Effector CD8-positive, alpha-beta T cell (primary cell): ENCODE measurements at places on chromosomes 7 and 10.

GRCh38 chr10:79136236-79137005, 67.7 kb downstream of the ZMIZ1 start:
- DNase-seq, result no peak

- no peak for DNase-seq
These were observed 159.7 kb downstream of the CELF2 start for GRCh38 chr10:11177381-11177780.

- no peak for DNase-seq
These were observed 140.0 kb upstream of the PHYHIPL start for GRCh38 chr10:59036311-59037017.

GRCh38 chr7:99106411-99106810, 37.5 kb downstream of the SMURF1 start:
- no peak for DNase-seq

DNA sequence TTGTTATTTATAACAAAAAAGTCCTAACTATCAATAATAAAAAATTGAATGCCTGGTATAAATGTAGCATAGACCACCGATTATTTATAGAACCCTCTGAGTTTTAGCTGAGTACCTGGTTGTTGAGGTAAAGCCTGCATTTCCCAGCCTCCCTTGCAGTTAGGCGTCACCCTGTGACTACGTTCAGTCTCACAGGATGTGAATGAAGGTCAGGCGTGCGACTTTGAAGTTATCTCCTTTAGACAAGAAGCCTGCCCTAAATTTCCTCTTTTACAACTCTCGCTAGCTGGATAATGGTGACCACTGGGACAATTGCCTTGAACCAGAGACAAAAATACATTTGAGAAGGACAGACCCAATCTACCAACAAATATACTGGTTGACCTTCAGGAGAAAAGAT, 67.5 kb upstream of the TES start:
- no peak for DNase-seq

GRCh38 chr7:17109020-17109419, 189.4 kb upstream of the AHR start:
- no peak for DNase-seq

- no peak for DNase-seq
These were observed 226.5 kb downstream of the FANK1 start for GRCh38 chr10:126122881-126123280.

DNA sequence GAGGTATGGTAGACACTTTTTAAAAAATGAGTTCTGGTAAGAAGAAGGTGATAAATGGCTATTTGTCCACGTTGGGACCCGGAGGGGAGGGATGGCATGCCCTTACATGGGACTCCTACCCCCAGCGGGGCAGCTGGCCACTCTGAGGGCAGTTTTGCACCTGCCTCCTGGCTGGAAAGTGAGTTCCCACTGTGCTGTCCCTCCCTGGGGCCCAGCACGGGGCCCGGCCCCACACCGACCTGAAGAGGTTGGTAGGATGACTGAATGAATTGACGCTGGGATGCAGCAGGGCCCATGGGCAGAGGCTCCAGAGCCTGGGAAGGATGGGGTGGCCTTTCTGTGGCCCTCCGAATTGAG, 601 bp upstream of the AEBP1 start:
- DNase-seq, result no peak

- no peak for DNase-seq
These were observed 56.7 kb upstream of the ELN start for GRCh38 chr7:73971322-73971703.

GRCh38 chr10:15152556-15152955, 15.9 kb downstream of the NMT2 start:
- no peak for DNase-seq

DNA sequence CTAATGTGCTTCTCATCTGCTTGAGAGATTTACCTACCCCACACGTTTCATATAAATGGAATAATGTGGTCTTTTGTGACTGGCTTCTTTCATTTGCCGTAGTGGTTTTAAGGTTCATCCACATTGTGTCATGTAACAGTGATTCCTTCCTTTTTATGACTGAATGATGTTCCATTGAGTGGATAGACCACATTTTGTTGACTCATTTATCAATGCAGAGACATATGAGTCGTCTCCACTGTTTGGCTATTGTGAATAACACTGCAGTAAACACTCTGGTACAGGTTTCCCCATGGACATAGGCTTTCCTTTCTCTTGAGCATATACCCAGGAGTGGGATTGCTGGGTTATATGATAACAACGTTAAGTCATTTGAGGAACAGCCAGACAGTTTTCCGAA, 2.0 kb upstream of the AOC1 start:
- DNase-seq, result no peak

DNA sequence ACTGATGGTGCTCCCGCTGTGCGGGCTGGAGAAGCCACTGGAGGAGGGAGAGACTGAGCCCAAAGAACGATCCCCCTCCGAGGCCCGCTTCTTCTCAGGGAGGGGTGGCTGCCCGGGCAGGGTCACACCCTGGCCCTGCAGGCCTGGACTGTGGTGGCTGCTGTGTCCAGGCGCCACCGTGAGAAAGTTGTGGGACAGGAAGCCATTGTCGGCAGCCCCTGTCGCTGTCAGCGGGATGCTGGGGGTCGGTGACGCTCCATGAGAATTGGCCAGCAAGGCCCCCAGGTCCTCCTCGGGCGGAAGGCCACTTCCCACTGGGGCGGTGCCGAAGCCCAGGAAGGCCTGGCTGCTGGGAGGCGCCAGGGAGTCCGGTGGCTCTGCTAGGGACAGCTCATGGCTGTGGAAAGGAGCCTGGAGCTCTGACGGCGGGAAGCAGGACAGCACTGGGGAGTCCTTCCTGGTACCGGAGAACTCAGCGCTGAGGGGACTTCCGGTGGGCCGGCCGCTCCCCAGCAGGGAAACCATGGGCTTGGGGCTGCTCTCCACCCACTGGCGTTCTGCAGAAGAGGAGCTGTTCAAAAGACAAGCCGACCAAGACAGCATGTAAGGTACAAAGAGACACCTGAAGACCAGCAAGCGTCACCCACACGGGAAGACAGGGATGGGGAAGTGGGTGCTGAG, 278.8 kb downstream of the TNS3 start:
- no peak for DNase-seq

GRCh38 chr7:28093623-28094232, 86.9 kb downstream of the JAZF1 start:
- DNase-seq, result no peak

GRCh38 chr7:42792841-42793240, 119.0 kb downstream of the C7orf25 start:
- DNase-seq, result no peak

DNA sequence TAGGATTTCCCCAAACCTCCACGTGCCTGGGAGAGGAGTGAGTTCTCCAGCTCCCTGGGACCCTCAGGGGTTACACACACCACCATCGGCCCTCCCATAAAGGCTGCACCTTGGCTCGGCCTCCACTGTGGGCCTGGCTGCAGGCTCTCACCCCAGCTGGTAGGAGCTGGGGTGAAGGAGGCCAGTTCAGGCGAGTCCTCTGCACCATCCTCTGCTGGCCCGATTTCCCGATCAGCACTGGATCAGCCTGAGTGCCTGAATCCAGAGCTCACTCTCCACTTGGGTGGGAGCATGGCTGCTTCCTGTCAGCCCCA, 115.1 kb upstream of the RET start:
- DNase-seq, result no peak

DNA sequence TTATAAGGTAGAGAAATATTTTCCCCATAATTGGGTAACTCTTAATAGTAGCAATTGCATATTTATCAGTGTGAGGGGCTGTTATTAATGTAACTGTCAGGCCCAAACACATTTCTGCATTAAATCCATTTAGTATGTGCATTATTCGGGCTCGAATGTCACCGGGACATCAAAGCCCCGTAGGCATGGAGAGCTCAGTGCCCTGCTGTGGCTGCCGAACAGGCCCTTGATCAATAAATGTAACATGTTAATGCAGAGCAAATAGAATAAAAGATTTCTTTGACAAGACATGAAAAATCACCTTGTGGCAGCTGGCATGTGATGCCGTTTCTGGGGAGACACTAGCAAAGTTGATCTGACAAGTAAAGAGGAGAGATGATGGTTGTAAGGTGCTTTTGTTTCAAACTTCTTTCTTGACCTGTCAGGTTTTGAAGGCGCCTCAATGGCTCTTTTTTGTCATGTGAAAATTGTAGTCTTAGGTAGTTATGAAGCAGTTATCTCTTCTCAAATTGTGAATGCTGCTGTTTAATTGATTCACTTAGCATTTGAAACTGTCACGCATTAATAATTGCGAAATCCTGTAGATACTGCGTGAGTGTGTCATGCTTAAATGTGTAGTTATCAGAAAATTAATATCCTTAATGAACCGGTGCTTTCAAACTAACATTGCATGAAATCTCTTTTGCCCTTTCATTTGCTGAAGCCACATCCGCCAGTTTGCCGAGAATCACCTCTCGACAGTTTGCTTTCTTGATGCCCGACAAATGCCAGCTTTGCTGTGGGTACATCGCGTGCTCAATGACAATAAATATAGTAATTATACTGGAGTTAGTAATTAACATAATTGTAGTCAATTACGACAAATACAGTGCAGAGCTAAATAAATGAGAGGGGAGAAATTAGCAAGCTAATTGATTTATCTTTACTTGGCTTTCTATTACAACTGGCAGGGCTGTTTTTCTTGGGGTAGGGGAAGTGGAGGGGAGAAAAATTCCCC, 19.5 kb downstream of the LRMDA start:
- no peak for DNase-seq

DNA sequence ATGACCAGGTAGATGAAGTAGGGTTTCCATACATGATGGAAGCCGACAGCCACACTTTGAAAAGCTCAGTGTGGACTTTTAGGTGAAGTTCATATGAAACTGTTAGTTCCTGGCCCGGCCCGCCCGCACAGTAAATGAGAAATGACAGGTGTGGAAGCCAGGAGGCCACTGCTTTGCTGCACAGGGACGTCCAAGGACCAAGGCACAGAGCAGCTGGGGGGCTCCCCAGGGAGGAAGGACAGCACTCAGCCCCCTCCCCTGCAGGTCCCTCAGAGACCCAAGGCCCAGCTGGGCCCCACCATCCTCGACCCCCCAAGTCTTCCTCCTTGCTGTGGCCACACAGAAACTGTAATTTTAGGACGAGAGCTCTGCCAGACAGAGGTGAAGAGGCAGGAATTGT, 219.2 kb downstream of the PTPRN2 start:
- no peak for DNase-seq

DNA sequence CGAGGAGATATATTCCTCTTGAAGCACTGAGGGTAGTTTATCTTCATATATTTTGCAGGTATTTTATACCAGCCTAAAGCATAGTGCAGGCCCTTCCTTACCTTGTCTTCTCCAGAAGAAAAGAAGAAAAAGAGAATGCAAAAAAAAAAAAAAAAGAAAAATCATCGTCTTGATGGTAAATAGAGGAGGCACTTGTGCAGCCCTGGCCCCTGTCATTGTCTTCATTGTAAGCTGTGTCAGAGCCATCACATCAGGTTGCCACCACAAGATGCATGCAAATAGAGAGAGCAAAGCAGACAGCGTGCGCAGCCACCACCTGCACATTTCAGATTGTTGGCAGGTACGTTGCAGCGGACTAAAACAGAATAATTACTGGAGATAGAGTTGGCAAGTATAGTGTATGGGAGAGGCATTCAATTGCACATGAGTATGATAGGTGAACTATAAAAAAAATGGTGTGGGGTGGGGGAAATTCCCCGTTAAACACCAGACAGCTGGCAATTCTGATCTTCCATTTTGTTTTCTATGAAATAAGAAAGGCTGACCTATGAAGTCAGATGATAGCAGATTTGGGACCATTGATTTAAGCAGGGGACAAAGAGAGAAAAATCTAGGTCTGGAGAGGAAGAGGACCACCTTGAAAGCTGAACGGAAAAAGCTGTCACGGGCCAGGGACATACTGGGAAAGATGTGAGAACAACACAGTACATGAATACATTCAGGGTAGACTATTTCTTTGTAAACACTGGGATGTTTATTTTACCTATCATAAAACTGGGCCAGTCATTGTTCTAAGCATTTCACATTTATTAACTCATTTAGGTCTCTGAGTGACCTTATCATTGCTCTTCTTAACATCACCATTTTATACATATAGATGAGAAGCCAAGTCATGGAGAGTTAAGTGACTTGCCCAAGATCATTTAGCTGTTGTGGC, 306.3 kb upstream of the SP8 start:
- no peak for DNase-seq

DNA sequence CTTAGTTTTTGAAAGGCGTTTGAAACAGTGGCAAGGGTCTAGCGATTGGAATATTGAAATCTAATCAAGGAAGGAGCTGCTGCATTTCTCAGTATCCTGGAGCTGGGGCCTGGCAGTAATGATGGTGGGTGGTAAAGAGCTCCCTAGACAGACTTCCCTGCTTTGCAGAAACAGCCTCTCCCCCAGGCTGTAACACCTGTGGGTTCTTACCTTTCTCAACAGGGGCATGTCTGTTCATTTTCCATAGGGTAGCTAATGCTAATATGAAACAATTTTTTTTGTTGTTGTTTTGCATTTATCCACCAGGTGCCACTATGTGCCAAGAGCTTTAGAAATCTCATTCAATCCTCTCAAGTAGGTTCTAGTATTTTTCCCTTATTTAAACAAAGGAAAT, 345.5 kb downstream of the REEP3 start:
- DNase-seq, result no peak

DNA sequence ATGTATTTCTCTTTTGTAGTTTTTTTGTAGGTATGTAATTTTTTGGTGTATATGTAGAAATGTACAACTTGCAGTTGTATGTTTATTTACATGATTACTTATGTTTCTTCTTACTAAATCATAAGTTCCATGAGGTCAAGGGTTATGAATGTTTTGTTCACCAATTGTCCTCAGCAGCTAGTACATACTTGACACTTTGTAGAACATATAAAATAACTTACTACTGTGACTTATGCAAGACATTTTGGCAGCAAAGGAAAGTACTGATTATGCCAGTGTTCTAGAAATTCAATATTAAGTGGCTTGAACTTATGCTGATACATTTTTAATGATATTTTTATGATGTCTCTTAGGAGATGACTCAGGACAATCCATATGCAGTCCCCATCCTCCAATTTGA, 209.6 kb downstream of the DKK1 start:
- DNase-seq, result no peak

DNA sequence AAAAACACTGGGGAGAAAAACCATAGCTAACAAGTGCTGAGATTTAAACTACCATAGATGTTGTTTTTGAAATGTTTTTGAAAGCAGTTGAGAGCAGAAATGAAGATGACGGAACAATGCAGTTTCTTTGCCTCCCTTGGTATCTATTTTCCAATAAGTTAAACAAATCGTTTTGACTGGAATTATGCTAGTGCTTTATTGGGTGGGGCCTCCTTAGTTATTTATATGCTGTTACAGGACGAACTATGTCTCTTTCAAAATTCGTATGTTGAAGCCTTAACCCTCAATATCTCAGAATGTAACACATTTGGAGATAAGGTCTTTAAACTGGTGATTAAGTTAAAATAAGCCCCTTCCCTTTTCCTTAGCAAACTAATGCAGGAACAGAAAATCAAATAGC, 45.5 kb upstream of the SEPHS1 start:
- DNase-seq, result no peak
